KBM-7 (cell line): ENCODE measurements at places on chromosomes 12 and 14.
A peak's percentile ranks its signal among the peaks of the same experiment; 100 is the strongest.

GRCh38 chr12:121787063-121788025 lies 6.1 kb downstream of the RHOF start:
- DNase-seq, result no peak

DNA sequence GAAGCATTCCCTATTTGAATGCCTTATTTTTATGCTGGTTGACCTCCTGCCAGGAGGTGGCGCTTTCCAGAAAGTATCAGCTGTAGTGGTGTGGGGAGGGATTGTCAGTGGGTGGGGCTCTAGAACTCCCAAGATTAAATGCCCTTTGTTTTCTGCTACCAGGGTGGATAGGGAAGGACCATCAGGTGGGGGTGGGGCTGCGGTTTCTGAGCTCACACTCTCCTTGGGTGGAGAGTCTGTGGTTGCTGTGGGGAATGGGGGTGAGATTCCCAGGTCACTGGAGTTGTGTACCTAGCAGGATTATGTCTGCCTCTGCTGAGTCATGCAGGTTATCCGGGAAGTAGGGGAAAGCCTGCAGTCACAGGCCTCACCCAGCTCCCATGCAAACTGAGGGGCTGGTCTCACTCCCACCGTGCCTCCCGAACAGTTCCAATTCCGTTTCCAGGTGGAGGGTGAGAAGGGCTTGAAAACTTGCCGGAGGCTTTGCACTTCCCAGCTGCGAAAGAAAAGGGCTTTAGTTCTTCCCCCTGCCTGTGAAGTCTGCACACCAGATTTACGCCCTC lies 68.3 kb downstream of the ALG10B start:
- peak; percentile 7 for DNase-seq

DNA sequence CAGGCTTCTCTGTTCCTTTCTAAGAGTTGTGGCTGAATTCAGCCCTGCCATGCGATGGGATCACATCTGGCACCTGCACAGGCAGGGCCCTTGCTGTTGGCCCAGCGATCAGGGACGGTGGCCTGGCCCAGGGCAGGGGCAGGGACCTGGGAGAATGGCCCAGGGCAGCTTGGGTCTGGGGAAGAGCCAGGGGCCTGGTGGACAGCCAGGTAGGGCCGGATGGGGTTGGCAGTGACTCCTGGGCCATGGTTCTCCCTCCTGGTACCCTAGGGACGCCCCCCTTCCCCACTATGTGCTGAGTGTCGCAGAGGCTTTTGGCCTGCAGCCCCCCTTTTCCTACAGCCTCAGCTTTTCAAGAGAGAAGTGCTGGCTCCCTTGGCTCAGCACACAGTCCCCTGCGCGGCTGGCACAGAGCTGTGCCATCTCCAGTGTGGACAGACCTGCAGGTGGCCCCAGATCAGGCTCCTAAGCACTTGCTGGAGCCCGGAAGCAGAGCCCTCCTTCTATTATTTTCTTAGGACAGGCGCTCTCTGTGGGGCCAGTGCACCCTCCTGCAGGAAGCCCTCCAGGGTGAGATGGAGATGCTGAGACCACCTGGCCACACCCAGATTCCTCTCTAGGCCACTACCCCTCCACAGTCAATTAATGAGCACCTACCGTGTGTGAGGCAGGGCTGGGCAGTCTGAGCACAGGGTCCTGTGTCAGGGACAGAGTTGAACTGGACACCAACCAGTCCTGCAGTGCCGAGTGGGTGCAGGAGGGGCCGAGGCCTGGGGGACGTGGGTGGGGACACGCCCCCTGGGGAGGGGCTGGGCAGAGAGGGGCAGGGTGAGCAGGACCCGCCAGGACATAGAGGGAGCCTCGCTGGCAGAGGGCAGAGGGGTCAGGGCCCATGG lies 267.6 kb downstream of the ADGRD1 start:
- DNase-seq, result no peak

DNA sequence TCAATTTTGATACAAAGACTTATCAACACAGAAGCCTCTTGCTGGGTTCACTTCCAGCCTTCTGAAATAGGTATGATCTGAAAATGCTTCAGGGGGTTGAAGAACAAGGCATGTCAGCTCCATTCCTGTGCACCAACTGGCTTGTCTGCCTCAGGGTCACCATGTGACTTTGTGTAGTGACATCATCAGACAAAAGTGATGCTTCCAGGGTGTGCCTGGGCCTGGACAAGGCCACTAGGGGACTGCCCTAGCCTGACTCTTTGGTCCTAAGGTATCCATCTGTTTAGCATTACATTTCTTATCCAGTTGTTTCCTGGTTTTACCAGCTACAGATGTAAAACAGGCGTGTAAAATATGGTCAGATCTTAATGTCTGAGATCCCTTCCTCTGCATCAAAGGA lies 155.6 kb downstream of the CAND1 start:
- no peak for DNase-seq

- peak; percentile 37 for DNase-seq
Measured at GRCh38 chr14:105093038-105093430, 27.8 kb upstream of the GPR132 start.

- DNase-seq, result peak; percentile 30
Measured at GRCh38 chr12:27462151-27462694, 15.7 kb downstream of the SMCO2 start.

GRCh38 chr14:32764131-32764530 lies 174.5 kb upstream of the NPAS3 start:
- no peak for DNase-seq

DNA sequence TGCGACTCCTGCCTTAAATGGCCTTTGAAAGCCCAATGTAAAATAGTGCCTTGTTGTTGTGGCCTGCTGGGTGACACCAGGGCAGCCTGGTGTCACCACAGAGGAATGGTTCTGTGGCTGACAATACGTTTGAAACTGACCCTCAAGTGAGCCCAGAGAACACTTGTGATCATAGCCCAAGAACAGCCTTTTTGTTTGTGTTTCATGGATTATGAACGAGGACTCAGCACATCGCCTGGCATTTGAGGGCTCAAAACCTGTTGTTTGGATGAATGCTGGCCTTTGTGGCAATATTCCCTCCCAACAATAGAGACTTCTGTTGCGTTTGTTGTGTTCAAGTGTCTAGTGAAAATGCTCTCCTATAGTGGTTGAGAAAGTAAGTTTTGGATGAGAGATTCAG lies 48.5 kb downstream of the TSPAN9 start:
- no peak for DNase-seq

GRCh38 chr14:20461225-20462141 lies at the start of gene PIP4P1:
Gene PIP4P1 (minus strand): TSS chr14:20461434. CDS start chr14:20461325, 109 bp downstream.
- DNase-seq, result peak; percentile 99
